ENCODE measurements at places on chromosomes 6 and 20.
A peak's percentile ranks its signal among the peaks of the same experiment; 100 is the strongest.

DNA sequence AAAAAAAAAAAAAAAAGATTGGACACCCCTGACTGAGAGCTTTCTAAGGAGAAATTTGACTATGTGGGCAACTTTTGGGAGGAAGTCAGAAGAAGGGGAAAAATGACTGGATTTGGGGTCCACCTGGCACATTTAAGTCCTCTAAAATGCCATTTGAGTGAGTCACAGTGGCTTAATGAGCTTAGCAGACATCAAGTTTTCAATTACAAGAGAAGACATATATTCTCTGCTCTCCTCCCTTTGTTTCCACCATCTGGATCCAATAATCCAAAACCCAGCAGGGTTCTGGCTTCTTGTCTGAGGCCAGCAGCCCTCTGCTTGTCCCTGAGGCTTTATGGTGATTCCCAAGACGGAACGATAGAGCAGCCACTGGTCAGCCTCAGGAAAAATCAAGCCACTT lies 6.9 kb downstream of the PI3 start:
- H3K27ac ChIP-seq, result no peak overlapping the region
- no peak for DNase-seq
- H3K4me1 ChIP-seq, result no peaks in the 10 kb centered on the region
- H3K4me3 ChIP-seq, result no peak overlapping the region

DNA sequence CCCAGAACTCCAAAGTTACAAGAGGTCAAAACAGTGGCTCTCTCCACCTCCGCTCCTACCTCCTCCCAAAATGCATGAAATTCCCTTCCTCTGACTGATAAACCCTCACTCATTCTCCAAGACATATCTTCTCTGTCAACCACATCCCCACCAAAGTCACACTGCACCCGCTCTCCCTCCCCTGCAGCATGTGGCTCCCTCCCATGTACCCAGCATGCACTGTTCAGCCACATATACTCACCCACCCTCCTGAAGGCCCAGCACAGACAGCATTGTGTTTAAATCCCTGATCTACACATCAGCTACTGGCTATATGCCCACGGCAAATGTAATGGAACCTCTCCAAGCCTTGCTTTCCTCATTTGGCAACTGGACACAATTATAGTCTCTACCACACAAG lies 5.5 kb upstream of the POU5F1 start:
- H3K27me3 ChIP-seq, result no peaks in the 10 kb centered on the region
- H3K27ac ChIP-seq, result no peak overlapping the region
- DNase-seq, result peak; percentile 31
- H3K4me3 ChIP-seq, result no peak overlapping the region
- H3K36me3 ChIP-seq, result no peaks in the 10 kb centered on the region

GRCh38 chr6:139568151-139568955 lies 193.9 kb upstream of the CITED2 start:
- no peak overlapping the region for H3K4me3 ChIP-seq
- no peaks in the 10 kb centered on the region for H3K4me1 ChIP-seq
- no peaks in the 10 kb centered on the region for H3K27me3 ChIP-seq
- DNase-seq, result no peak
- H3K36me3 ChIP-seq, result no peaks in the 10 kb centered on the region
- H3K27ac ChIP-seq, result no peak overlapping the region

GRCh38 chr6:36516559-36516958 lies 30.7 kb downstream of the STK38 start:
- no peaks in the 10 kb centered on the region for H3K4me1 ChIP-seq
- no peak for DNase-seq
- no peak overlapping the region for H3K27ac ChIP-seq
- no peak overlapping the region for H3K4me3 ChIP-seq

DNA sequence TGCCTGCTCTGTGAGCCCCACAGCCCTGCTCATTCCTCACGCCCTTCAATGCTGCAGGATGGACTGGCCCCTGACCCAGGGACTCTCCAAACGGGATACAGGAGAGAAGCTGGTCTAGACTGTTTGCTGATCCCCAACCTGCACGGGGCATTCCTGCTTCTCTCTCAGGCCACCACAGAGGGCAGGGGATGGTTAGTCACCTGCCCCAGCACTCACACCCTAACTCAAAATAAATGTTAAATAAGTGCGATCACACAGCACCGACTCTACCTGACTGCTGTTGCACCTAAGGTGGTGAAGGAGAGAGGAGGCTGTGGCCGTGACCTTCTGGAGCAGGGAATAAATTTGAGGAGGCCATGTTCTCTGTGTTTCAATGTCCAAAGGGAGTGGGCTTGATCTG lies 39.9 kb upstream of the TGM6 start:
- peaks cover 26% of the 10 kb centered on the region for H3K27me3 ChIP-seq
- no peaks in the 10 kb centered on the region for H3K36me3 ChIP-seq
- no peaks in the 10 kb centered on the region for H3K4me1 ChIP-seq
- no peak overlapping the region for H3K27ac ChIP-seq
- no peak overlapping the region for H3K4me3 ChIP-seq

- no peak for DNase-seq
- no peak overlapping the region for H3K27ac ChIP-seq
- no peaks in the 10 kb centered on the region for H3K4me1 ChIP-seq
Observed at GRCh38 chr6:35149891-35150566, 8.9 kb upstream of the TCP11 start.

DNA sequence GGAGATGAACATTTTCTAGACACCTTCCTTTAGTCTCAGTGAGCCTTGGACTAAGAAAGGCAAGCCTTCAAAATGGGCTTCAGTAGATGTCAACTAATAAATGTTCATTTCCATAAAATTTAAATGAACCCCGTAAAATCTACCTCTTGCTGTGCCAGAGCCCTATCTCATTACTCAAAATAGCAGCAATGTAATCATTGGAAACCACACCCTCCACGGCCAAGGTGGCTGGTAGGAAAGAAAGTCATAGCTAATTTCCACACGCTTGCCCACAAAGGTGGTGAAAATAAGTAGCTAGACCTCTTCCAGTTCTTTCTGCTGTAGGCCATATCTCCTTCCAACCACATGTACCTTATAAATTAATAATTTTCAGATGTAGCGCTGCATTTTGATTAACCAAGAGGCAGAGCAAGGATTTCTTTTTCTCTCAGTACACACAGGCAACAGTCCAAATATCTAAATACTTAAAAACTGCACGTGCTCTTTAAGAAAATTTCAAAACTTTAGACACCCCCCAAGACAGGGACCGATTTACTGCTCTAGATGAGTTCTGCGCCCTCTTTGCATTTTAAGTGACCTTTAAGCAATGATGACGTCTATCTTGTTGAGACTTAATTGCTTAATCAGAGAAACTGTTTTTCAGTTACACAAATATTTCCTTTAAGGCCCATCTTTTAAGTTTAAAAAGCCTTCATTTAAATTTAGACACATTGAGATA lies 290.8 kb downstream of the ZNF217 start:
- H3K4me1 ChIP-seq, result no peaks in the 10 kb centered on the region
- no peaks in the 10 kb centered on the region for H3K36me3 ChIP-seq
- no peak overlapping the region for H3K4me3 ChIP-seq
- DNase-seq, result no peak

DNA sequence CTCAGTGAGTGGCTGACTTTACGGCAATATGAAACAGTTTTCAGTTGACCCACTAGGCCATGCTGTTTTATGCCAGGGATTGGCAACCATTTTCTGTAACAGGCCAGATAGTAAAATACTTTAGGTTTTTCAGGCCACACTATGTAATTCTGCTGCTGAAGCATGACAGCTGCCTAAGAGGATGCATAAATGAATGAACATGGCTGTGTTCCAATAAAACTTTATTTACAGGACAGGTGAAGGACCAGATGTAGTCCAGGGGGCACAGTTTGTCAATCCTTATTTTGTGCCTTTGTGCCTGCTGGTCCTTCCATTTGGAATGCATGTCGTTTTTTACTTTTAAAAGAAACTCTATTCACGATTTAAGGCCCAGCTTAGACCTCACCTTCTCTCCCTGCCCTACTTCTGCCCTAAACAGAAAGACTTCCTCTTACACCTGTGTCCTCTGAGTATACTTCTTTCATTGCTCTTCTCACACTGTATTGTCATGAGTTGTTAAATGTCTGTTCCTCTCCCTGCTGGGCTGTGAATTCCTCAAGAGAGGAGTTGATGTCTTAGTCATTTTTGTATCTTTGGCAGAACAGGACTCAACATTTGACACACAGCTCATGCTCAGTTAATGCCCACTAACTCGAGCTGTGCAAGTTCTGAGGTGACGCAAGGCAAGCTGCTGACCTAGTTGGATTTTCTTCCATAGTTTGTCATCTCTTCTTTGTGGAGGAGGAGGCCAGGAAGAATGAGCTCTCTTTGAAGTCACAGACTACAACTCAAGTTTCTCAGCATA lies 90.1 kb upstream of the MAP7 start:
- DNase-seq, result no peak
- H3K36me3 ChIP-seq, result no peaks in the 10 kb centered on the region
- H3K27me3 ChIP-seq, result no peaks in the 10 kb centered on the region
- H3K4me1 ChIP-seq, result no peaks in the 10 kb centered on the region
- no peak overlapping the region for H3K4me3 ChIP-seq

Measured in DND-41 (cell line).